Activated naive CD8-positive, alpha-beta T cell treated with anti-CD3 and anti-CD28 coated beads, Interleukin-2, amount 10 ng/mL, durations not matched to agents 7 days and 5 days (primary cell): ENCODE measurements at places on chromosomes 5 and 9. TPM values are rescaled to one million over a fixed set of nuclear protein-coding genes. Genes with fewer than 3 reads are reported as not detected.

PCDHB15 gene
- total RNA-seq: not detected

FLT4 gene
- 11.6 TPM for total RNA-seq

PCDHB14 gene
- total RNA-seq: not detected

SLC4A9 gene
- 0.17 TPM for total RNA-seq

IL3 gene
- not detected for total RNA-seq

PDLIM4 gene
- not detected for total RNA-seq

HSPA4 gene
- total RNA-seq: 78.9 TPM

CYSRT1 gene
- 0.55 TPM for total RNA-seq

DNA sequence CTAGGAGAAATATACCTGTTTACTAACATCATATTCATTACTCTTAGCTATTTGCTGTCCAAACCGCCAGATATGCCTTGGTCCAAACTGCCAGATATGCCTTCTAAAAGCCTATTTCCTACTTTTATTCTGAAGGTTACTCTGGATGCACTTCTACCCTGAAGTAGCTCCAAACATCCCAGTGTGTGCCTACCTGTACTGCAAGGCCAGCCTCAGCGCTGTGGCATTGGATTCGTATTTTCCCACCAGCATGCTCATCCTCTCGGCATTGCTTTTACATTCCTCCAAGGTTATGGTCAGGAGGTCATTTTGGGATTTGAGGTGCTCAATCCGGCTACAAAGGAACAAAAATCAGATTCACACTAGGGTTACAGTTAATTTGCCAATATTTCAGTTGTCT lies 94.3 kb downstream of the DCP2 start:
- DNase-seq: no peak
- H3K27ac ChIP-seq: no peak overlapping the region
- H3K27me3 ChIP-seq: no peaks in the 10 kb centered on the region
- H3K4me1 ChIP-seq: no peaks in the 10 kb centered on the region

- H3K4me1 ChIP-seq: no peaks in the 10 kb centered on the region
- no peaks in the 10 kb centered on the region for H3K27me3 ChIP-seq
- no peak overlapping the region for H3K27ac ChIP-seq
- no peaks in the 10 kb centered on the region for H3K36me3 ChIP-seq
Measured at GRCh38 chr5:84438456-84438855, 53.8 kb upstream of the EDIL3 start.

DNA sequence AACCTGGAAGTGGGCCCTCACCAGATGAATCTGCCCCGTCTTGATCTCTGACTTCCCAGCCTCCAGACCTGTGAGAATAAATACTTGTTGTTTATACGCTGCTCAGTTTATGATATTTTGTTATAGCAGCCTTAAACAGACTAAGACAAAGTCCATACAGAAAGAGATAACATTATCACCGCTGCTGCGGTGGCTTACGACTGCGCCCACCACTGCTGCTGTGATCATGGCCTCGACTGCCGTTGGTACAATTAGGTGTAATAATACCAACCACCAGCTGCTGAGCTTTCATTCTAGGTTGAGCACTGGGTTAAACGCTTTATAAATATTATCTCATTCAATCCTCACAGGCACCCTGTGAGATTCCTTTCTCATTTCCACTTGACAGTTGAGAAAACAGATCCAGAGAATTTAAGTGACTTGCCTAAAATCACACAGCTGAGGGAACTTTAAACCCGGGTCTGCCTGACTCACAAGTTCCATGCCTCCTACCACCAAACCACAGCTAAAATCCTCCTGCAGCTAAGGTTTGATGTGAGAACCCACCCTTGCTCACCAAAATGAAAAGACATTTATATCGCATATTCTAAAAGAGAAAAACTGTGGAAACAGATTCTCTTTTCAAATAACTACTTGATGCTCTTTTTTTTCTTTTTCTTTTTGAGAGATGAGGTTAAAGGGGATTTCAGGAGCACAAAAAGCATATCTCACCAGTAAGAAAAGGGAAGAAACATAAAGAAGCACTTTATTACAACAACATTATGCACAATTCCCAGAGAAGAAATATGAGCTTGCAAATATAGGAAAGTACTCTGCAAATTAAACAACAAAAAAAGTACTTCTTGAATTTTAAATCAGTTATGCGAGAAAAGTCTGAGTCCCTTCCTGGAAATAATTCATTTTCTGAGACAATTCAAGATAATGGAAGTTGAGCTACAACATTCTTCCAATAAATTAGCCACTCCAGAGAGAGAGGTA lies 23.9 kb downstream of the GOLM1 start:
- H3K4me3 ChIP-seq: no peak overlapping the region
- no peak for DNase-seq
- no peaks in the 10 kb centered on the region for H3K36me3 ChIP-seq
- peaks cover 2% of the 10 kb centered on the region for H3K4me1 ChIP-seq

DNA sequence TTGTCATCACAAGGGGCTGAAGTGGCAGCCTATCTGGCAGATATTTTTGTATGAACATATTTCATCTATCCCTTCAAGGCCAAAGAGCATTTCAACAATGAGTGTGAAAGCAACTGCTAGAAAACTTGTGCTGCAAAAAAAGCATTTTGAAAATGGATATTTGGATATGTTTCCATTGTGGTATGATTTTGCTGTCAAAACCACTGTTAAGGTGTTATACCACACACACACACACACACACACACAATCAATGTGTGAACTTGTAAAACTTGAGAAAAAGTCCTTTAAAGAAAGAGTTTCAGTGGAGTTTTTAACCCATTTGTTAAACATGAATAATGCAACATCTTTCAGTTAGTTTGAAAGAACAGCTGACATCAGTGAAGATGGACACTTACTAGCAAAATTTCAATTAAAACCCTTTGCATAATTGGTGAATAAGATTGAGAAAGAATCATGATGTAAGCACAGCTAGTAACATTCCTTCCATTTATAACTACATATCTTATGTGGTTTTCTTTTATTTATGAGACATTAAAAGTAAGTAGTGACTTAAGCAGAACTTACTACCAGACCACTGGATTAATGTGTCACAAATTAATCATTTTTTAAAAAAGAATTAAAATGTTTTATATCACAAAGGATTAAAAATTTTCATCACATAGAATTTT lies 182.6 kb upstream of the GNA14 start:
- no peaks in the 10 kb centered on the region for H3K27me3 ChIP-seq
- H3K4me1 ChIP-seq: peaks cover 14% of the 10 kb centered on the region
- DNase-seq: no peak
- no peak overlapping the region for H3K4me3 ChIP-seq
- H3K36me3 ChIP-seq: peaks cover 3% of the 10 kb centered on the region
- no peak overlapping the region for H3K27ac ChIP-seq

DNA sequence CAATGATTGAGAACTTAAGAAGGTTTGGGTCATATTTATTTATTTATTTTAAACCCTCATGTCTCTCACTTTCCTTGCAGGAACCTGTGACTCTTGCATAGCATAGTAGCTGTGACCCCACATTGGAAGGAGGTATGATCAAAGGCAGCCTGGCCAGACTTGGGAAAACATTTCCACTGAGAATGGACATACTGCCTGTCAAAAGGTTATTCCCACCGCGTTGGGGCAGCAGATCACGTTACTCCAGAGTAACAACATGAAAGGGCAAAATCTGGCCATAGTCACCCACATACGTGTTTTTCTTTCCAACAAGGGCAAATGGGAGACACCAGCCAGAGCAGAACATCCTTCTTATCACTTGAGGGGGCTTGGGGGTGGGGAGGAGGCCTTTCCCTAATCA lies 95.7 kb downstream of the ARL15 start:
- no peak overlapping the region for H3K4me3 ChIP-seq
- H3K36me3 ChIP-seq: no peaks in the 10 kb centered on the region
- no peak for DNase-seq
- peaks cover 3% of the 10 kb centered on the region for H3K4me1 ChIP-seq

DNA sequence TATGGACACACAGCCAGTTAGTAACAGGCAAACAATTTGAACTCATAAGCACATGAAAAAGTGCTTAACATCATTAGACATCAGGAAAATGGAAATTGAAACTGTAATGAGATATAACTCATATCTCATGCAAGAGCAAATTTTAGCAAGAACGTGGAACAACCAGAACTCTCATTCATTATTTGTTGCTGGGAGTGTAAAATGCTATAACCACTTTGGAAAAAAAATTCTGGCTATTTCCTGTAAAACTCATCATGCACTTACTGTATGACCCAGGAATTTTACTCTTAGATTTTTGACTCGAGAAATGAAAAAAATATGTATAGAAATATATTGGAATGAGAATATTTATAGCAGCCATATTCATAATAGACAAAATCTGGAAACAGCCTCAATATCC lies 205.7 kb upstream of the PUM3 start:
- H3K27ac ChIP-seq: no peak overlapping the region
- no peaks in the 10 kb centered on the region for H3K36me3 ChIP-seq
- no peak for DNase-seq
- H3K4me1 ChIP-seq: no peaks in the 10 kb centered on the region
- no peak overlapping the region for H3K4me3 ChIP-seq

DNA sequence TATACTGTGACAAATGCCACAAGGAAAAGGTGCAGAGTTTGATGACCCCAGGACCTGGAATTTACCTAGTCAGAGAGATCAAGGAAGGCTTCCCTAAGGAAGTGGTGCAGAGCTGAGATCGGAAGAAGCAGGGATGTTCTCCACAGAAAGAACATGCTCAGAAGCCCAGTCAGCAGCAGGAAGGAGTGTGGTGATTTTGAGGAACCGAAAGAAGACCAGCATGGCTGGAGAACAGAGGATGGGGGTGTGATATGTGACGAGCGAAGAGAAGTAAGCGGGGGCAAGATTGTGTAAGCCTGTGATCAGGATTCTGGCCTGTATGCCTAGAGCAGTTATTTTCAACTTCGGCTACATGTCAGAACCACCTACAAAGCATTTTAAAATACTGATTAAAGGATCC lies 18.7 kb upstream of the PIK3R1 start:
- H3K4me3 ChIP-seq: no peak overlapping the region
- H3K4me1 ChIP-seq: peaks cover 2% of the 10 kb centered on the region

GRCh38 chr5:2170761-2171160 lies 288.0 kb upstream of the IRX4 start:
- no peaks in the 10 kb centered on the region for H3K4me1 ChIP-seq
- no peaks in the 10 kb centered on the region for H3K36me3 ChIP-seq
- no peaks in the 10 kb centered on the region for H3K27me3 ChIP-seq
- H3K4me3 ChIP-seq: no peak overlapping the region
- DNase-seq: no peak

GRCh38 chr5:16894236-16895057 lies 41.6 kb downstream of the MYO10 start:
- H3K36me3 ChIP-seq: no peaks in the 10 kb centered on the region
- peaks cover 3% of the 10 kb centered on the region for H3K27me3 ChIP-seq
- H3K4me3 ChIP-seq: no peak overlapping the region
- no peak for DNase-seq

GRCh38 chr9:107219486-107220077 lies 63.5 kb upstream of the RAD23B start:
- H3K4me1 ChIP-seq: peaks cover 3% of the 10 kb centered on the region
- H3K36me3 ChIP-seq: no peaks in the 10 kb centered on the region
- H3K4me3 ChIP-seq: no peak overlapping the region
- no peak for DNase-seq
- no peak overlapping the region for H3K27ac ChIP-seq
- H3K27me3 ChIP-seq: no peaks in the 10 kb centered on the region

DNA sequence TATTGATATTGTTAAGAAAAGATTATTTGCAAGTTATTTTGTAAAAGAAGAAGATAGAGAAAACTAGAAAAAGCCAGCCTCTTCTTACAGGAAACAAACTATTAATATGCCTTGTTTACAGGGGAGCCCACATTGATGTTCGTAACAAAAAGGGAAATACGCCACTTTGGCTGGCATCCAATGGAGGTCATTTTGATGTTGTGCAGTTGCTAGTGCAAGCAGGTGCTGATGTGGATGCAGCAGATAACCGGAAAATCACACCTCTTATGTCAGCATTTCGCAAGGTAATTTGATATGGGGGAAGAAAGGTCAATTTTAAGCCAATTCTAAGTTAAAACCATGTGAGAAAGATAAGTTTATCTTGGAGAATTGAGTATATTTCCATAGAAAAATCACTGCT lies 37.6 kb upstream of the EIF4EBP3 start:
- no peak overlapping the region for H3K4me3 ChIP-seq
- H3K4me1 ChIP-seq: peaks cover 1% of the 10 kb centered on the region
- no peak overlapping the region for H3K27ac ChIP-seq
- no peak for DNase-seq

- DNase-seq: peak; percentile 24
- H3K27me3 ChIP-seq: no peaks in the 10 kb centered on the region
- peak overlapping the region; percentile 61 for H3K27ac ChIP-seq
- peaks cover 29% of the 10 kb centered on the region for H3K4me1 ChIP-seq
- H3K4me3 ChIP-seq: no peak overlapping the region
- no peaks in the 10 kb centered on the region for H3K36me3 ChIP-seq
Measured at GRCh38 chr9:93598647-93599241, 22.4 kb downstream of the PHF2 start.

GRCh38 chr5:63111891-63112290 lies 533.3 kb downstream of the LRRC70 start:
- no peak overlapping the region for H3K4me3 ChIP-seq
- no peaks in the 10 kb centered on the region for H3K4me1 ChIP-seq
- DNase-seq: no peak
- H3K36me3 ChIP-seq: no peaks in the 10 kb centered on the region

GRCh38 chr9:101477214-101477613 lies 41.6 kb upstream of the ALDOB start:
- H3K36me3 ChIP-seq: no peaks in the 10 kb centered on the region
- H3K4me3 ChIP-seq: no peak overlapping the region
- peaks cover 25% of the 10 kb centered on the region for H3K27me3 ChIP-seq
- no peak for DNase-seq

- DNase-seq: no peak
- H3K27ac ChIP-seq: no peak overlapping the region
- no peak overlapping the region for H3K4me3 ChIP-seq
- H3K27me3 ChIP-seq: peaks cover 2% of the 10 kb centered on the region
- H3K36me3 ChIP-seq: no peaks in the 10 kb centered on the region
Measured at GRCh38 chr5:171745602-171746001, 40.0 kb upstream of the SMIM23 start.

- DNase-seq: no peak
- H3K4me3 ChIP-seq: no peak overlapping the region
- peaks cover 7% of the 10 kb centered on the region for H3K36me3 ChIP-seq
Measured at GRCh38 chr9:123757960-123758359, 172.0 kb downstream of the DENND1A start.

GRCh38 chr9:110777196-110777875 lies 108.7 kb downstream of the MUSK start:
- H3K4me3 ChIP-seq: no peak overlapping the region
- H3K27ac ChIP-seq: no peak overlapping the region
- no peaks in the 10 kb centered on the region for H3K27me3 ChIP-seq
- H3K4me1 ChIP-seq: no peaks in the 10 kb centered on the region
- H3K36me3 ChIP-seq: no peaks in the 10 kb centered on the region

- no peak for DNase-seq
- H3K27me3 ChIP-seq: no peaks in the 10 kb centered on the region
- no peaks in the 10 kb centered on the region for H3K4me1 ChIP-seq
- no peak overlapping the region for H3K27ac ChIP-seq
- H3K4me3 ChIP-seq: no peak overlapping the region
Measured at GRCh38 chr5:147384346-147385193, 125.3 kb downstream of the DPYSL3 start.
